Activated naive CD4-positive, alpha-beta T cell treated with Interleukin-2 at 50 U/mL for 16 hours (primary cell): ENCODE measurements at places on chromosomes 16 and 17.
A peak's percentile ranks its signal among the peaks of the same experiment; 100 is the strongest.

- DNase-seq = no peak
Observed at GRCh38 chr17:33888455-33888854, 366.6 kb upstream of the CCL2 start.

- no peak for DNase-seq
Observed at GRCh38 chr16:23899869-23900268, 64.1 kb downstream of the PRKCB start.

- no peak for DNase-seq
Observed at GRCh38 chr16:86126891-86127290, 227.9 kb downstream of the IRF8 start.

- DNase-seq = peak; percentile 11
Observed at GRCh38 chr16:1871974-1872635, at the start of gene MEIOB. TSS of gene MEIOB (minus strand) at chr16:1872164. CDS start at chr16:1868175, 3,989 bp downstream.

DNA sequence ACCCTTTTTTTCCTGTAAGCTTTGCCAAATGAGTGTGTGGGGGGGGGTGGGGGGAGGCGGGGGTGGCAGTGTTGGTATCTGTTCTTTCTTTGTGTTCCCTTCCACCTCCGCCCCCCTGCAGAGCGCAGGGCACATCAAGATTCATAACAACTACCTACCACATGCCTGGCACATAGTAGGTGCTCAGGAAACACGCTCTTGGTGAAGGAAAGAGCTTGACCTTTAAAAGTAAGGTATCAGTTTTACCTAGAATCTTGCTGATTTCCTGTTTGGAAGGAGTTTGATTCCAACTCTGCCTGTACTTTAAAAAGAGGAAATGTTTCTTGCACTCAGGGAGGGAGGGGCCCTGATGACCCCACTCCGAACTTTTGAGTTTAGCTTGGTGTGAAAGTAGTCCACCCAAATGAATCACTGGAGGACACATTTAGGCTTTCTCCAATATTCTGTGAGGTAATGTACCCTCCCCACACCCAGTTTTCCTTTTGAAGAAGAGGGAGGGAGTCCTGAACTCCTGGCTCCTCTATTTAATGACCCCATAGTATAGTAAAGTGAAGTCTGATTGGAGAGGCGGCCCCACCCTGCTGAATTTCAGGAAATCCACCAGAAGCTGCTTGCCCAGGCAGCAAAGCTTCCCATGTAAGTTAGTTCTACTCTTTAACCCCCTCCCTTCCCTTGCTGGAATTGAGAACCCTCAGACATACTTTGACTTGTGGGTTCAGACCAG, 560 bp upstream of the FAM20A start:
- no peak for DNase-seq

- no peak for DNase-seq
Observed at GRCh38 chr16:87955302-87956097, 4.3 kb downstream of the BANP start.

GRCh38 chr16:15051387-15051951, 4.4 kb downstream of the NTAN1 start:
- DNase-seq = no peak
